Ovary (tissue), 10 donors: ENCODE measurements at places on chromosomes 1 and 21.
A peak's percentile ranks its signal among the peaks of the same experiment; 100 is the strongest.

- H3K27ac ChIP-seq: no peak overlapping the region
- DNase-seq: peak; percentile 10
- H3K36me3 ChIP-seq: no peaks in the 10 kb centered on the region
- H3K4me1 ChIP-seq: no peaks in the 10 kb centered on the region
These were observed 22.7 kb downstream of the COL6A2 start for GRCh38 chr21:46120301-46121285.

- no peaks in the 10 kb centered on the region for H3K4me1 ChIP-seq
- no peak overlapping the region for H3K27ac ChIP-seq
- no peaks in the 10 kb centered on the region for H3K36me3 ChIP-seq
- no peak for DNase-seq
- no peak overlapping the region for H3K4me3 ChIP-seq
These were observed 87.9 kb upstream of the LMO4 start for GRCh38 chr1:87240661-87241285.

GRCh38 chr1:117607471-117607870, 1.6 kb downstream of the TENT5C start:
- no peaks in the 10 kb centered on the region for H3K36me3 ChIP-seq
- H3K4me1 ChIP-seq: no peaks in the 10 kb centered on the region
- H3K27me3 ChIP-seq: no peaks in the 10 kb centered on the region
- no peak overlapping the region for H3K27ac ChIP-seq

DNA sequence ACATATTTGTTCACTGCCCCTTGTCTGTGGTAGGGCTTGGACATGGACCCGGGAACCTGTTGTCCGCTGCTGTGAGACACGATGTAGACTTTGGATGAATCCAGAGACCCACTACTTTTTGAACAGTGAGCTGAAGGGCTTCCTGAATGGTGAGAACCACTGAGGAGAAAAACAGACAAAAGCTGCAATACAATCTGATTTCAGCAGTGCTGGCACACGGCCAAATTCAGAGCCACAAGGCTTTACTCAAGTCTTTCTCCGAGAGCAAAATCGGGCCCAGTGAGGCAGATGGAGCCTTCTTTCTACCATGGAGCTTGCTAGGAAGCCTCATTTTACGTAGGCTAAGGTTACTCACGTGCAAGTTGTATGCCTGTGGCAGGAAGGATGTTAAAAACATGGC, 197.6 kb downstream of the SIPA1L2 start:
- peaks cover 5% of the 10 kb centered on the region for H3K4me1 ChIP-seq
- no peak for DNase-seq
- no peak overlapping the region for H3K27ac ChIP-seq
- H3K4me3 ChIP-seq: no peak overlapping the region
- no peaks in the 10 kb centered on the region for H3K27me3 ChIP-seq

GRCh38 chr1:68216089-68216772, 16.1 kb downstream of the WLS start:
- DNase-seq: no peak
- no peak overlapping the region for H3K27ac ChIP-seq
- H3K27me3 ChIP-seq: no peaks in the 10 kb centered on the region
- no peaks in the 10 kb centered on the region for H3K36me3 ChIP-seq
- H3K4me1 ChIP-seq: peaks cover 12% of the 10 kb centered on the region

GRCh38 chr1:219666242-219666641, 53.3 kb upstream of the ZC3H11B start:
- H3K4me3 ChIP-seq: no peak overlapping the region
- H3K27me3 ChIP-seq: no peaks in the 10 kb centered on the region
- no peaks in the 10 kb centered on the region for H3K4me1 ChIP-seq
- H3K27ac ChIP-seq: no peak overlapping the region

GRCh38 chr21:40901691-40902090, 54.7 kb upstream of the DSCAM start:
- no peak overlapping the region for H3K27ac ChIP-seq
- H3K36me3 ChIP-seq: no peaks in the 10 kb centered on the region
- H3K4me1 ChIP-seq: no peaks in the 10 kb centered on the region
- no peak for DNase-seq
- no peak overlapping the region for H3K4me3 ChIP-seq

DNA sequence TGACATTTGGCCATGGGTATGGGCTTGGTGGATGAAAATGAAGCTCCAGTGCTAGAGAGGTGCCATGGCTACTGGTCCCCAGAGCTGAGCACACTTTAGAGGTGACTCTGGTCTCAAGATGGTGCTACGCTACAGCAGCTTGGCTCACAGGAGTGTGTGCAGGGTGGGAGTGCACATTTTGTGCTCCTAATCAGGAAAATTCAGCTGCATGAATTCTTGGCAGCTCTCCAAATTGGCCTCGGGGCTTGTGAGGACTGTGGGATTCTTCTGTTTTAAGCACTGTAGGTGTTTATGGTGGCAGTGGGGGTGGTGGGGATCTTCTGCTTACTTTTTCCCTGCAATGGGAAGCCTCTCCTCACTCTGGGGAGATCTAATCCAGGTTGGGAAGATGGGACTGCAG, 17.3 kb upstream of the TIPRL start:
- H3K4me3 ChIP-seq: no peak overlapping the region
- DNase-seq: no peak
- no peaks in the 10 kb centered on the region for H3K36me3 ChIP-seq
- H3K27me3 ChIP-seq: no peaks in the 10 kb centered on the region

- H3K27me3 ChIP-seq: no peaks in the 10 kb centered on the region
- H3K36me3 ChIP-seq: no peaks in the 10 kb centered on the region
- H3K4me1 ChIP-seq: no peaks in the 10 kb centered on the region
- no peak overlapping the region for H3K27ac ChIP-seq
- no peak for DNase-seq
These were observed 38.3 kb downstream of the TCP10L start for GRCh38 chr21:32547018-32547417.

- H3K4me1 ChIP-seq: peaks cover 25% of the 10 kb centered on the region
- peak; percentile 50 for DNase-seq
- peak overlapping the region; percentile 96 for H3K27ac ChIP-seq
- no peaks in the 10 kb centered on the region for H3K27me3 ChIP-seq
- peak overlapping the region; percentile 77 for H3K4me3 ChIP-seq
These were observed 106.0 kb downstream of the SLC45A1 start for GRCh38 chr1:8423692-8424538.

DNA sequence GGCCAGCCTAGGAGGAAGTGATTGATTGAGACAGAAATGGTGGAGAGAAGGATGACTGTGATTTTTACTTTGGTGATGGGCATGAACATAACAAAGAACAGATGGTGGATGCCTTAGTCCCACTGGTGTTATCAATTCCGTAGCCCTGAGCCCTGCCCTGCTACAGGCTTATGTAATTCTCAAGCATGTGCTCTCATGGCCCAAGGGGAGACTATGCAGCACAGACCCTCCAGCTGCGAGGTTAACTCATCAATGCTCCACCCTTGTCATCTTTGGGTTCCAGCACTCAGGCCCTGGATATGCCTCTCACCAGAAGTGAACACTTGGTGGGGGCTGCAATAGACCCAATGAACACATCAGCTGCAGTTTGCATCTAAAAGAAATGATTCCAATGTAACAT, 62.7 kb upstream of the LRRC8D start:
- no peaks in the 10 kb centered on the region for H3K4me1 ChIP-seq
- H3K4me3 ChIP-seq: no peak overlapping the region
- no peak for DNase-seq
- H3K36me3 ChIP-seq: no peaks in the 10 kb centered on the region
- H3K27me3 ChIP-seq: no peaks in the 10 kb centered on the region

GRCh38 chr1:89911191-89911991, 83.5 kb upstream of the ZNF326 start:
- H3K4me1 ChIP-seq: peaks cover 5% of the 10 kb centered on the region
- H3K27me3 ChIP-seq: no peaks in the 10 kb centered on the region
- no peaks in the 10 kb centered on the region for H3K36me3 ChIP-seq
- no peak overlapping the region for H3K4me3 ChIP-seq

DNA sequence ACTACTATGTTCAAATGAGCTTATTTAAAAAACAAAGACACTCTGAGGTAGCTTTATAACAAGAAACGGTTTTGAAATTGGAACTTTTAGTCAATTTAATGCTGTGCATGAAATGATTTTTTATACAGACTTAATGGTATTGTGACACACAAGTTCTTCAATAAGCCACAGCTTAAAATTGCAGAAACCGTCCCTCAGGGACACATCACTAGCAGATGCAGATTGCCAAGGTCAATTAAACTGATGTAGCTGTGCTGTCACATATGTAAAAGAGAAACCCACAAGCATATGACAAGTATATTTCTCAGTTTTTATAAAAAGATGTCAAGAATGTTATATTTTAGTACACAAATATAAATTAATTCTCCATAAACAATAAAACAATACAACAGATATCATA, 366.9 kb downstream of the DPYD start:
- H3K4me1 ChIP-seq: no peaks in the 10 kb centered on the region
- no peaks in the 10 kb centered on the region for H3K27me3 ChIP-seq
- H3K36me3 ChIP-seq: no peaks in the 10 kb centered on the region

GRCh38 chr1:41365320-41365633, 4.0 kb downstream of the FOXO6 start:
- H3K4me1 ChIP-seq: peaks cover 13% of the 10 kb centered on the region
- H3K27ac ChIP-seq: peak overlapping the region; percentile 5
- H3K27me3 ChIP-seq: no peaks in the 10 kb centered on the region

DNA sequence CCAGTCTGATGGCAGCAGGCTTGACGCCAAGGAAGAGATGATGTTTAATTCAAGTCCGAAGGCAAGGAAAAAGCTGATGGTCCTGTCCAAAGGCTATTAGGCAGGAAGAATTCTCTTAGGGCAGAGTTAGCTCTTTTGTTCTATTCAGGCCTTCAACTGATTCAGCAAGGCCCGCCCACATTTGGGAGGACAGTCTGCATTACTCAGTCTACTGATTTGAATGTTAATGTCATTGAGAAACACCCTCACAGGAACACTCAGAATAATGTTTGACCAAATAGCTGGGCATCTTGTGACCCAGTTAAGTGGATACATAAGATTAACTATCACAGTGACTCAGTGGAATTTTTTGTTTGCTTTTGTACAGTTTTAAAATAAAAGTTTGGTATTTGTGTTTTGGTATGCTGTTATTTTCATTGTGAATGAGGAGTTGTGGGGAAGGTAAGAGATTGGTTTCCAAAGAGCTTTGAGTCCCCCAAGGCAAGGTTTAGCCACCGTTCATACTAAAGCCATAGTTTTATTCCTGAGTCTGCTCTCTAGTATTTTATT, 1.7 kb upstream of the ZNF691 start:
- H3K27me3 ChIP-seq: no peaks in the 10 kb centered on the region
- no peak overlapping the region for H3K27ac ChIP-seq
- DNase-seq: no peak
- no peak overlapping the region for H3K4me3 ChIP-seq

GRCh38 chr1:5692664-5693063, 299.6 kb downstream of the NPHP4 start:
- no peak for DNase-seq
- H3K27ac ChIP-seq: no peak overlapping the region
- no peaks in the 10 kb centered on the region for H3K4me1 ChIP-seq
- no peak overlapping the region for H3K4me3 ChIP-seq
- no peaks in the 10 kb centered on the region for H3K27me3 ChIP-seq

GRCh38 chr1:97632075-97632474, 288.8 kb downstream of the DPYD start:
- H3K4me1 ChIP-seq: peaks cover 2% of the 10 kb centered on the region
- no peaks in the 10 kb centered on the region for H3K36me3 ChIP-seq
- no peak for DNase-seq
- H3K4me3 ChIP-seq: no peak overlapping the region

GRCh38 chr1:153540394-153541361, at the start of gene S100A5:
Gene S100A5, minus strand, starts transcription at chr1:153540934. Its CDS starts 743 bp downstream, at chr1:153540191.
- peaks cover 20% of the 10 kb centered on the region for H3K4me1 ChIP-seq
- H3K27ac ChIP-seq: no peak within 1 kb of the TSS
- H3K36me3 ChIP-seq: no peaks in the 10 kb centered on the region
- no peak within 1 kb of the TSS for H3K4me3 ChIP-seq

DNA sequence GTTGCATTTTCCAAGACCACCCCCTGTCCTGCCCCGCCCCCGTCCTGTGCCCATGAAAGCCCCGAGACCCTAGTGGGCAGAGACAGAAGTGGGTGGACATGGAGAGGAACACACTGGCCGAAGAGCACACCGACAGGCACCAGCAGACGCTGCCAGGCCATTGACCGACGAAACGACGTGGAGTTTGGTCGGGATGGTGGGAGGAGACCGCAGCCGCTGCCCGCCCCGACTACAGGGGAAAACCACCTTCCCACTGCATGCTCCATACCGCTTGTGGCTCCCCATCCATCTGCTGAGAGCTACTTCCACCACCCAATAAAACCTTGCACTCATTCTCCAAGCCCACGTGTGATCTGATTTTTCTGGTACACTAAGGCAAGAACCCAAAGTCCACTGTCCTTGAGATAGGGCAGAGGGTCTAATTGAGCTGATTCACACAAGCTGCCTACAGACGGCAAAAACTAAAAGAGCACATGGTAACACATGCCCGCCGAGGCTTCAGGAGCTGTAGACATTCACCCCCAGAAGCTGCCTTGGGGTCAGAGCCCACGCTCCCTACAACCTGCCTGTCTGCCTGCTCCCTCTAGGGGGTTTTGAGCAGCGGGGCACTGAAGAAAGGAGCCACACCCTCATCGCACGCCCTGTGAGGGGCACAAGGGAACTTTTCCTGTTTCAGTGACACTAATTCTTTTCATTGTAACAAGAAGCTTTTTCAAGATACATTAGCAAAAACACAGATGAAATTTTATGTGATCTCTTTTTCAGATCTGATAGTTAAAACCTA, 81.2 kb upstream of the RAB3GAP2 start:
- H3K27me3 ChIP-seq: no peaks in the 10 kb centered on the region
- DNase-seq: no peak
- H3K27ac ChIP-seq: no peak overlapping the region
- no peak overlapping the region for H3K4me3 ChIP-seq

DNA sequence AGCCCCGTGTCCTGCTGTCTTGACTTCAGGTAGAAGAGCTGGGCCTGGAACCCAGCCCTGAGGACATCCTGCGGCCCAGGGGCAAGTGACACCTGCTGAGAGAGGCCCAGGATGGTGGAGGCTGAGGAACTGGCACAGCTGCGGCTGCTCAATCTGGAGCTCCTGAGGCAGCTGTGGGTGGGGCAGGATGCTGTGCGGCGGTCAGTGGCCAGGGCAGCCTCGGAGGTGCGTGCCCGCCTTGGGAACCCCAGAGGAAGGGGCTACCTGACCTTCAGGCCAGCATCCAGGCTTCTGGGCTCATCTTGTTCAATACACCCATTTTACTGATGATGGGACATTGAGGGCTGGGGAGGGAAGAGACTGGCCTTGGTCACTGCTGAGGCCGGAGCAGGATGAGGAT, 2.3 kb downstream of the MIIP start:
- DNase-seq: no peak
- no peaks in the 10 kb centered on the region for H3K36me3 ChIP-seq
- no peak overlapping the region for H3K4me3 ChIP-seq
- no peaks in the 10 kb centered on the region for H3K27me3 ChIP-seq
- H3K4me1 ChIP-seq: peaks cover 12% of the 10 kb centered on the region
- no peak overlapping the region for H3K27ac ChIP-seq

GRCh38 chr21:43975469-43976098, 36.5 kb upstream of the TRAPPC10 start:
- peak; percentile 76 for DNase-seq
- no peaks in the 10 kb centered on the region for H3K36me3 ChIP-seq
- H3K27ac ChIP-seq: no peak overlapping the region
- no peak overlapping the region for H3K4me3 ChIP-seq
- peaks cover 9% of the 10 kb centered on the region for H3K4me1 ChIP-seq
